Hepatic stellate cell (primary cell): ENCODE measurements at places on chromosomes 1 and 21.

DNA sequence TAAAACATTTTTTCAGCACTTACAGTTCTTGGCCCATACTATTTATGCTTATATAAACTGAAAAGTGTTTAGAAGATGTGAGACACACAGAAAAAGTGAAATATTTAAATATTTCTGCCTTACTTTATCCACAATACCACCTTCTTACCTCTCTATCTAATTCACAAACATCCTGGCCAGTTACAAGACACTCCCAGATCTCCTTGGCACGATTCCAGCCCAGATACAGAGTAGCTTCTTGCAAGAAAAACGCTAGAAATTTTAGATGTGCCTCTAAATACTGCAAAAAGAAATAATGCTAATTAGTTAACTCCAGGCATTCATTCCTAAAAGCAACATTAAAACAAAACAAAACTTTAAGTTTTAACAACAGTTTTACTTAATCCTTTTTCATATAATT is 68.4 kb downstream of the USP24 start:
- DNase-seq = no peak

GRCh38 chr1:54542120-54542961 is 5.7 kb upstream of the ACOT11 start:
- no peak for DNase-seq

GRCh38 chr21:43958364-43959158 is 53.5 kb upstream of the TRAPPC10 start:
- DNase-seq = no peak

GRCh38 chr1:109399326-109399957 is 1.7 kb upstream of the SORT1 start:
- no peak for DNase-seq

- no peak for DNase-seq
These were observed 21.1 kb upstream of the TBX19 start for GRCh38 chr1:168259567-168259966.

DNA sequence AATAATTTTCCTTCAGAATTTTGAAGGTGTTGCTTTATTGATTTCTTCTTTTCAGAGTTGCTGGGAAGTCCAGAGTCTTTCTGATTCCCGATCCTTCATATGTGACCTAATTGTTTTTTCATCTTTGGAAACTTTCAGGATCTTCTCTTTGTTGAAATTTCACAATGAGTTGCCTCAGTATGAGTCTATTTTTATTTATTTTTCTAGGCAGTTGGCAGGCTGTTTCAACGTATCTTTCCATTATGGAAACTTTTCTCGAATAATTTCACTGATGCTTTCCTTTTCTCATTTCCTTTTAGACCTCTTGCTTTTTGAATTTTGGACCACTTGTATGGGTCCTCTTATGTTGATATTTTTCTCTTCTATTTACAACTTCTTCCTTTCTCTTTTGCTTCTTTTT is 354.3 kb downstream of the TGFB2 start:
- DNase-seq = no peak

DNA sequence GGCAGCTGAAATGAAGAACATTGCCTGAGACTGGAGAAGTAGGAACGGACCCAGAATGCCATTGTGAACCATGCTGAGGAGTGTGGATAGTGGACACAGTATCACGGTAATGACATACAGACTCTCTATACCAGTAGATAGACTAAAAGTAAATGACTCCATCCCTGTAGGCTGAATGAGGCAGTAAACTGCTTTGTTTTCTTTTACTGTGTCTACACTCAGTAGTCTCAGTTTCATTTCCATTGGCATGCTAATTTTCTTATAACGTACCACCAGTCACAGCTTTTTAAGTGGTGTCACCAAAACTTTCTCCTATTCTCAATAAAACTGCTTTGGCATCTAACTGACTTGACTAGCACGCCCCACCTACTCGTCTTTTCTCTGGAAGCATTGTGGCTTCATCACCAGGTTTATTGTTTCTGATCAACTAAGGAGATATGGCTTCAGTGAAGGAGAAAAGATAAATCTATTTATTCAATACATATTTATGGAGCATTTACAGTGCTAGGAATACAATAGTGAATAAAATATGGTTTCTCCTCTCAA is 8.4 kb upstream of the ZNF697 start:
- DNase-seq = no peak
